ENCODE measurements at places on chromosomes 1 and 21.
A peak's percentile ranks its signal among the peaks of the same experiment; 100 is the strongest.

GRCh38 chr1:66035616-66036245 lies 243.0 kb downstream of the PDE4B start:
- DNase-seq, result no peak

DNA sequence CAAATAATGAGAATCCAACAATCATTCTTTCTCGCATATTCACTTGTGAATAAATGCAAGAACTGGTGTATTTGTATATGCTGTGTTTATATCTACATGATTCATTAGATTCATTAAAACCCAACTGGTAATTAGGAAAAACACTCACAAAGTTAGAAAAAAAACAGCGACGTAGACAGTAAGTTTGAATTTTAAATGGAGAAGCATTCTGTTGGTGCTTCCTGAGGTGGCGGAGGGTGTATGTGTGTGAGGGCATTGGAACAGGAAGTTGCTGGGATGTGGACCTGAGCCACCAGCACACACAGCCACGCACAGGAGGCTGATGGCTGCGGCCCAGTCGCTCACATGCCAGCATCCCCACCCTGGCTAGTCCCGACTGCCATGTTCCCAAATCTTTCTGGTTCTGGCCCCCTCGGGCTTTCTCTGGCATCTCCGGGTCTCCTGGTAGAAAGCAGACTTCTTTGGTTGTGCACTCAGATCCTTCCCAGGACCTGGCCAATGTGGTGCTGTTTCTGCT lies 121.6 kb upstream of the IRF2BP2 start:
- peak; percentile 65 for DNase-seq

DNA sequence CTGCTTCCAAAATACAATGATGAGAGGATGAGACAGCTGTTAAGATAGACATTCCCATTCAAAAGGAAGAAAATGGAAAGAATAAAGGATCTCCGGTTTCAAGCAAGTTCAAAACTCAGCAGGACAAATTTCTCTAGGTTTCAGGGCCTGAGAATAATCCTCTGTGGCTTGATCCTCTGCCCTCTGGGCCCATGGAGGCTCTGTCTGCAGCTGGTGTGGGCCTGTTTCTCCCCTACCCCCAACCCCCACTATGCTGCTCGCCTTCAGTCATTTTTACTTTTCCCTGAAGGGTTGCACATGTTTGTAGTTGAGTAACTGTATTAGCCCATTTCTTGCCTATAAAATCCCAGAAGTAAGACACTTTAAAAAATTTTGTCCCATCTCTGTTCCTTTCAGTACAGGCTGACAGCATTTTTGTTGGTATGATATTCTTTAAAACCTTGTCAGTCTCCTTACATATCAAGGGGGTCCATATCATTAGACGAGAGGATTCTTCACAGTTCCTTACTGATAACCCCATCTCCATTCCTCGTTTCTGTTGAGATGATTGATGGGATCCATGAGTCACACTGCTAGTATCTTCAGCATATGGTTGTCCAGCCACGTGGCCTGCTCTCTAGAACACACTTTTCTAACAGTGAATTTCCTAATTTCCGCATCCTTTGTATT lies 10.5 kb downstream of the ZMYM4 start:
- no peak for DNase-seq

DNA sequence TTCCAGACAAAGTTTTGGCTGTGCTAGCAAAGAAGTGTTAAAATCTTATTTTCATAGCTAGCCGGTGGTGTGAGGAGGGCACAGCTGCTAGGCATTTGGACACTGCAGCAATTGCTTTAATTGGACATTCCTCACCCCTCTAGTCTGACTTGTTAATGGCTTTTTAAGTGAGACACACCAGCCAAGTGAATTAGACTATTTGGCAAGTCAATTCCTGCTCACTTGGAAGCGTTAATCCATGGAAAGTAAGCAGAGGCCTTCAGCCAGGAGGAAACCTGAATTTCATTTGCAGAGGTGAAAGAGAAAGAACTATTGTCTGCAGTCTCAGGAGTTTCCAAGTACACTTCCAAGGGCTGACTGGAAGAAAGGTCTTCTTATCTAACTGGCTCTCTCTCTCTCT lies 175.7 kb downstream of the ST6GALNAC3 start:
- DNase-seq, result no peak

DNA sequence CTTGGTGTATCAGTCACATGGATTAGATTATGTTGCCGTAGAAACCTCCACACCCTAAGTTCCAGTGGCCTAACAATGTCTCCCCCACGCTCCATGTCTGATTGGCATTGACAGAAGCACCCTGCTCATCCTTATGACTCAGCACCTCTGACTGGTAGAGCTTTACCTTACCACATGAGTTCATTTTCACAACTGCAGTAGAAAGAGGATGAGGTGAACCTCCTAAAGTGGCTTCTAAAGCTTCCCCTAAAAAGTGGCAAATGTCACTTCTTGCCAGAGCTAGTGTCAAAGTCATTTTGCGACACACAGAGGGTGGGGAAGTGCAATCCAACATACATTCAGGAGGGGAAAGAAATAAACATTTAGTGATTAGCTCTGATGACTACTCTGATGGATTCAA lies 30.6 kb upstream of the LYPD8 start:
- DNase-seq, result no peak

DNA sequence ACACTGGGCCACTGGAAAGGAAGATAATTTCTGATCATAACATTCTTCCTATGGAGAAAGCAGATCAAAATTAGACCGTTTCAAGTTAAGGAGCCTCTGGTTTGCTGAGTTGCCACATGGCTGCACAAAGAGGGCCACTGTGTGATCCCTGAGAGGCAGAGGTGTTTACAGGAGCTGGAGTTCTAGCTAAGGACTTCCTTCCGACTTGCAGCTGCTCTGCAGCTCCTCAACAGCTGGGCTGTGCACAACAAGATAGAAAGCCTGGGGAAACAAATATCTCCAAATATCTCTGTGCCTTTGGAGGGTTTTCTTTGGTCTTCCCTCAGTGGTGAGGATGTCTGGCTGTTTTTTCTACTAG lies 26.8 kb downstream of the GADD45A start:
- DNase-seq, result peak; percentile 59

GRCh38 chr21:31524140-31524539 lies 135.4 kb upstream of the SOD1 start:
- no peak for DNase-seq

- DNase-seq, result peak; percentile 64
Observed at GRCh38 chr1:50605186-50605875, 182.1 kb upstream of the DMRTA2 start.

- no peak for DNase-seq
Observed at GRCh38 chr1:217965156-217965786, 319.8 kb upstream of the RRP15 start.

GRCh38 chr1:159943908-159944622 lies 1.3 kb downstream of the IGSF9 start:
- DNase-seq, result no peak

DNA sequence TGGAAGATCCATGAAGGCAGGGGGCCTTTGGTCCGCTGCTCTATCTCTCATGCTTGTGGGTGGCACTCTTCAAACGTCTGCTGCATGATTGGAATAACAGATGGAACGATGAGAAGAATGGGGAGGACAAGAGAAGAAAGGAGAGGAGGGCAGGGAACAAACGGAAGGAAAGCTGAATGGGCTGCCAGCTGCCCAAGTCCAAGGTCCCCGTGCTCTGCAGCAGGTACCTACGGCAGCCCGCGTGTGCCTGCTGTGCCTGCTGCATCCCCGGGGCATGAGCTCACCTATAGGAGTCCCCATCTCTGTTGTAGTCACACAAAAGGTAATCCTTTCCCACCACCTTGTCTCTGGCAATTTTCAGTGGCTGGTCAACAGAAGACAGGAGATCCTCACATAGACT lies 73.1 kb downstream of the SLC66A1 start:
- no peak for DNase-seq

- DNase-seq, result no peak
Observed at GRCh38 chr1:91556556-91556955, 55.9 kb downstream of the CDC7 start.

GRCh38 chr1:29222686-29223085 lies 8.0 kb downstream of the MECR start:
- DNase-seq, result no peak

GRCh38 chr1:231446138-231446537 lies 24.1 kb upstream of the EGLN1 start:
- no peak for DNase-seq

GRCh38 chr21:35868005-35868868 lies 192.1 kb downstream of the SETD4 start:
- peak; percentile 44 for DNase-seq

- DNase-seq, result no peak
Observed at GRCh38 chr1:8562222-8562621, 244.3 kb downstream of the SLC45A1 start.

DNA sequence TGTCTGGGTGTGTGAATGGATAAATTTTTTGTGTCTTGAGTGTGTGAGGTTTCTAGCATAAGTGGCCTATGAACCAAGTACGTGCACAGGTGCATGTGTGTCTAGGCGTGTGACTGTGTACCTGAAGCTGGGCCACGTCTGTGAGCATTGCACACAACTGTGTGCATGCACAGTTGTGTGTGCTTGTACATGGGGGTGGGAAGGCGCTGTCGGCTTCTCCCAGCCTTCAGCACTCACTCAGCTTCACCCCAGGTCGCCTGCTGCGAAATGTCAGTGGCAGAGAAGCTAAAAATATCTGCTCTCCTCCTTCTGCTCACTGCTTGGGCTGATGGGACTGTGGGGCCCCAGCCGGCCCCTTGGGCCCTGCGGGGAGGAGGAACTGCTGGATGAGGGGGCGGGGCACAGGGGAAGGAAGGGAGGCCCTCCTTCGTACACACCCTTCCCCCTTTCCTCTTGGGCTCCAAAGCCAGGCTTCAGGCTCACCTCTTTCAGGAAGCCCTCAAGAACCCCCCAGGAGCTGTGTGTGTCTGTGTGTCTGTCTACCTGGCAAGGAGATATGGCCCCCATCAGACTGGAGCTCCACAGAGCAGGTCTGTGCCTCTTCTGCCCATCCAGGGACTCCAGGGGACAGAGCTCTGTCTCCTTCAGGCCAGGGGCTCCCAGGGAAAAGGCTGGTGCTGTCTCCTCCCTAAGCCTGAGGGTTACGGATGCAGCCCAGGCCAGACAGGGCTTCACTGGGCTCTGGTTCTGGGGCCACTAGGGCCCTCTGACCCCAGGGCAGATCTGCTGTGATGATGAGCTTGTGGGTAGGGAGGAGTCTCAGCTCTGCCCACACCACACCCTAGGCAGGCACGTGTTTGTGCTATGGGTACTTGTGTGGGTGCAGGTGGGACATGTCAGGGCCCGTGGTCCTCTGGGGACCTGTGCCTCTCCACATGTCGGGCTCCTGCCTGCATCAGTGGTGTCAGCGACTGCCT lies 35.6 kb upstream of the WASF2 start:
- DNase-seq, result peak; percentile 96

DNA sequence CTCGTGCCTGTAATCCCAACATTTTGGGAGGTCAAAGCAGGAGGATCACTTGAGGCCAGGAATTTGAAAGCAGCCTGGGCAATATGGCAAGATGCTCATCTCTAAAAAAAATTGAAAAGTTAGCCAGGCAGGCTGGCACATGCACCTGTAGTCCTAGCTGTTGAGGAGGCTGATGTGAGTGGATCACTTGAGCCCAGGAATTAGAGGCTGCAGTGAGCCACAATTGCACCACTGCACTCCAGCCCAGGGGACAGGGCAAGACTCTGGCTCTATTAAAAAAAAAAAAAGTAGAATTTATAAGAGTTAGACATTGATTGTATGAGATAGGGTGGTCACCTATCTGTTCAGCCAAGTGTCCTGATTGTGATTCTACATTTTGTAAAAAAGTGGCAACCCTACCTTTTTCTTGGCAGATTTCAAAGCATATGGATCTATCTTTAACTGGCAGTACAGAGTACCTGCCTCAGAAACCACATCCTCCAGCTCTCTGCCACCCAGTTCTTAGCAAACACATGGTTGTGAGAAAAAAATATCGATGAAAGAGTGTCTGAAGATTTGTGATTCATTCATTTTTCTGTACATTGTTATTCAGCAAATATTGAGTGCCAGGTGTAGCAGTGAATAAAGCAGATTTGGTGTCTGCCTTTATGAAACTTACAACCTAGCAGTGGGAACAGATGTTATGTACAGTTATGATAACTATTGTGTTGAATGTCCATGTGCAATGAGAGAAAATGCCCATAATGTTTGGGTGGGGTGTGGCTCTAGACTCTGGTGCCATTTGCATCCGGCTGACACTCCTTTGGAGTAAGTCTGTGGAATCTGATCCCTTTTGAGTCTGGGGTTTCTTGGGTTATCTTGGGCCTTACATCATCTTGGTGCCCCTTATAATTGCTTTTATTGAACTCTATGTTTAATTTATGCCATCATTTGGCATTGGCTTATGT lies 82.5 kb downstream of the ST3GAL3 start:
- no peak for DNase-seq

DNA sequence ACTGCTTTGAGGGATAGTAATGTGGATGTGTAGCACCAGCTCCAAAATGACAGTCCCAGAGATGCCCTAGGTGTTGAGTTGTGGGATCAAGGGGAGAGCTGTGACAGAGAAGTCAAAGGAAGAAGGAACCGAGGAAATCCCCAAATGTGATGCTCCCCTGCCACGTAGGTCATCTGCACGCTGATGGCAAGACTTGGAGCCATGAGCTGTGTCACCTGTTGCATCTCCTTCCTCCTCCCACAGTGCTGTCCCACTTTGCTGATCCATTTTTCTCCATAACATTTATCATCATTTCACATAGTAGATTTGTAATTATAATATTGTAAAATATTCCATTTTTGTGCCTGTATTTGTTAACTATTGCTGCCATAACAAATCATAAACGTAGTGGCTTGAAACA lies 17.6 kb upstream of the RCAN1 start:
- no peak for DNase-seq

- DNase-seq, result no peak
Observed at GRCh38 chr1:204583909-204584632, 67.9 kb downstream of the MDM4 start.

- no peak for DNase-seq
Observed at GRCh38 chr1:173823781-173824314, 625 bp upstream of the DARS2 start.

- no peak for DNase-seq
Observed at GRCh38 chr1:211751438-211751837, 76.0 kb upstream of the NEK2 start.

DNA sequence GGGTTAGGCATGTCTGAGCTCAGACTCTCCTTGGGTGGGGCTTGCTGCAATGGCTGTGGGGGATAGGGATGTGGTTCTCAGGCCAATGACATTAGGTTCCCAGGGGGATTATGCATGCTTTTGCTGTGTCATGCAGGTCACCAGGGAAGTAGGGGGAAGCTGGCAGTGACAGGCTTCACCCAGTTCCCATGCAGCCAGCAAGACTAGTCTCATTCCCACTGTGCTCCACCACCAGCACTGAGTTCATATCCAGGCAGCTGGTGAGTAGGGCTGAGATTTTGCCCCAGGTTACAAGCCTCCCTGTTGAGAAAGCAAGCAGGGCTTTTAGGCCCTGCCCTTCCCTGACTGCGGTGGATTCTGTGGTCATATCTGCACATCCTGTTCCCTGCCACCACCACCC lies 32.1 kb upstream of the PLA2G5 start:
- DNase-seq, result no peak
